Posterior cingulate gyrus (tissue), 11 donors: ENCODE measurements at places on chromosomes 2 and 18.

- no peak for DNase-seq
Measured at GRCh38 chr18:78914249-78914935, 65.2 kb upstream of the SALL3 start.

DNA sequence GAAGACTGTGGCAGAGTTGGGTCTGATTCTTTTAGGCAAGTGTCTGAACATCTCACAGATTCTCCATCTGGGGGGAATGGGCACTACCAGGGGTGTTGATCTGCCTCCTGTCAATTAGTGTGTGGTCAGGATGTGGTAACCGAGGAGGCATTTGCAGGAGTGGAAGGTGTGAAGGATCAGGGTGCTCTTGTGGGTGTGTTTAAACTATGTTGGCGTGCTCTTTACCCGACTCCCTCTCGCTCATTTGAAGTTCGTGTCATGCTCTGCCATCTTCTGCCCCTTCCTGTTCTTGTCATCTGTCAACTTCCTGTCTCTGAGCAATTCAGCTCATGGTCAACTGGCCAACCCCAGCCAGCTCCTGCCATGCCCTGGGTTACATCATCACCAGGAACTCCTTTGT is 107.9 kb downstream of the RTN4 start:
- no peak for DNase-seq

DNA sequence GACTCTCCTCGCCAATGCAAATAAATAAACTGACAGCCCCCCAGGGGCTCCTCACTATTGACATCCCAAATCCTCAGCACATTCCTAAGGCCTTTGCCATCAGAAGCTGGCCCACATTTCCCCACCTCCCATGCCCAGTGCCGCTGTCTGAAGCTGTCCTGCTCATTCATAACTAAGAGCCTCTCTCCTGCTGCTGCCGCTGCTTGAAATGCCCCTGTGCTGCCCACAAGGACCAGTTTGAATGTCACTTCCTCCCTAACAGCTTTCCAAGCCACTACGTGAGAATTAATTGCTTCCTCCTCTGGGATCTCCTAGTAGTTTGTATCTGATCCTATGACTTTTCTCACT is 151.6 kb upstream of the CAPN13 start:
- no peak for DNase-seq

- no peak for DNase-seq
Measured at GRCh38 chr2:197357986-197358385, 47.4 kb upstream of the ANKRD44 start.

GRCh38 chr2:40346535-40347354 is 105.1 kb downstream of the SLC8A1 start:
- no peak for DNase-seq

GRCh38 chr2:140851258-140851981 is 1279.4 kb downstream of the LRP1B start:
- DNase-seq = no peak

- DNase-seq = no peak
Measured at GRCh38 chr18:70454704-70455322, 166.0 kb downstream of the SOCS6 start.

DNA sequence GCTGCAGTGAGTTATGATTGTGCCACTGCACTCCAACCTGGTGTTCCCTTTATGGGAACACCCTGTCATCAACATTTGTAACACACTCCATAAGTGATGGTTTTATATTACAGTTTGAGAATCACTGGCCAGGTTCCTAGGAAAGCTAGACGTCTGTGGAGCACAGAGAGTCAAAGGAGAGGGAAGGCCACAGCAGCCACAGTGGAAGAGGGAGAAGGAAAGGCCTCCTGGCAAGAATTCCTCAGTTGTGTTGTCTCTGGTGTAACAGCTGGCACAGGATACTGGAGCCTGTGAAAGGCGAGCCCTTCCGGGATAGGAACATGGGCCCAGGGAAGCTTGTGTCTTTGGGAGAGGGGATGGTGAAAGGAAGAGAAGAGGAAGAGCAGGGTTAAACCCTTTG is 360.5 kb upstream of the PIK3C3 start:
- no peak for DNase-seq

DNA sequence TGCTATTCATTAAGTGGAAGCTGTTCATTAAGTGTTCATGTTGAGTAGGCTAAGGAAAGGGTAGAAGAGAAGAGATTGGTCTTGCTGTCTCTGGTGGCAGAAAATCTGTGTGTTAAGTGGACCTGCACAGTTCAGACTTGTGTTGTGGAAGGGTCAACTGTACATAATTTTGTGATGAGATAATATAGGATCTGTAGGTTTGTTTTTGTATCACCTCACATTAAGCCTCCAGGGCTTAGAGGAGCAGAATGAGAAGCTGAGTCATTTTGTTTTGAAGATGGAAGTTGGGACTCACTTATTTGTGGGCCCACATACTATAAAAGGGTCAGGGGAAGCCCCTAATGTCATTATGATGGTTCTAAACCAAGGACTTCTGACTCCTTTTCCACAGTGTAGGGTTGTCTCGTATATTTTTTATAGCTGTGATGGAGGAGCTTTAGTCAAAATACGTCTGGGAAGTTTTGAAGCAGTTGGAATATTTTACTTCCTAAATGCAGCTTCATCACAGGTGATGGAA is 18.2 kb downstream of the PMS1 start:
- DNase-seq = no peak

- DNase-seq = no peak
Measured at GRCh38 chr2:60490848-60491247, 62.6 kb downstream of the BCL11A start.

- no peak for DNase-seq
Measured at GRCh38 chr2:172307800-172308199, 119.6 kb upstream of the ITGA6 start.

- DNase-seq = no peak
Measured at GRCh38 chr2:38613126-38613848, 10.6 kb upstream of the HNRNPLL start.

DNA sequence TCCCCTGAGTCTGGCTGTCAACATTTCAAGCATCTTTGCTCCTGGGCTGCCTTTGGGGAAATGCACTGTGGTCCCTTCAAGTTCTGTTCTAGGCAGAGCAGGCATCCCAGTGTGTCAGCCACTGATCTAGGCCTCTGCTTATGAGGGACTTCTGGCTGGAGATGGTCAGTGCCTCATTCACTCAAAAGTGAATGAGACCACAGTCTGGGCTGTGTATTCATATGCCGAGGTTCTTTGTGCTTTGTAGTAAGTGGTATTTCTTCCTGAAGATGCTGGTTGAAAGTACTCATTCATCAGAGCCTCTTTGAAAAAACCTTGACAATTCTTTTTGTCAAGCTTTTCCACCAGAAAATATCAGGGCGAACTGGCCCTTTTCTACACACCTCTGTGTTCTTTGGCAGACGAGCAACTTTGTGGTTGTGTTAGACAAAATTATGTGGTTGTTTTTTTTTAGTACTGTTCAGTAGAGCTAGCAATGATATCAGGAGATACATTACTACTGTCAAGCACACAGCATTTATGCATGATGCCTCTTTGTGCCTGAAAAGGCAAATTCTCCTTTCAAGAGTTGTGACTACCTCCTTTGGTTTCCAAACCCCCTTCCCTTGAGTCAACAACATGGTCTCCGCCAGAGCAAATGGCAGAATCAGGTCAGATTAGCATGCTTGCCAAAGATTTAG is 510.9 kb upstream of the NRP2 start:
- DNase-seq = no peak

DNA sequence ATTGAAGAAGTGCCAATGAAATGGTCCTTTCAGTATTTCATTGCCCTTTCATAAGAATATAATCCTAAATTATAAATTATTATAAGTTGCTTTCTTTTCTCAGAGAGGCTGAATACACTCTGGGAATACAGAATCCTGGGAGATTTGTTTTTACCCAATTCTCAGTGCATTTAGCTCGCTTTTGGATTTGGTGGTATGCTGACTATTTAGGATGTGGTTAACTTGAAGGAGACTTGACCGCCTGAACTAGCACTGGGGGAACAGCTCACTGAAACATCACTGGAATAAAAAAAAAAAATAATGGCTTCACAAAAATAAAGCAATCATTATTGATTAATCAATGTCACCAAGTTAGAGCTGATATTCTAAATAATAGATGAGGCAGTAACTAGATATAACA is 10.2 kb downstream of the TNFAIP6 start:
- no peak for DNase-seq

GRCh38 chr2:178484245-178485041 is 4.2 kb downstream of the PLEKHA3 start:
- no peak for DNase-seq

- peak; percentile 60 for DNase-seq
Measured at GRCh38 chr2:200469708-200470211, 40.1 kb downstream of the KCTD18 start.

- DNase-seq = no peak
Measured at GRCh38 chr2:118049816-118050140, 35.9 kb upstream of the CCDC93 start.

- no peak for DNase-seq
Measured at GRCh38 chr2:105442056-105442455, 43.2 kb upstream of the FHL2 start.

GRCh38 chr2:136117391-136117841 is 533 bp downstream of the CXCR4 start:
- DNase-seq = peak; percentile 49

- DNase-seq = no peak
Measured at GRCh38 chr2:237929979-237930378, 36.8 kb upstream of the UBE2F start.

DNA sequence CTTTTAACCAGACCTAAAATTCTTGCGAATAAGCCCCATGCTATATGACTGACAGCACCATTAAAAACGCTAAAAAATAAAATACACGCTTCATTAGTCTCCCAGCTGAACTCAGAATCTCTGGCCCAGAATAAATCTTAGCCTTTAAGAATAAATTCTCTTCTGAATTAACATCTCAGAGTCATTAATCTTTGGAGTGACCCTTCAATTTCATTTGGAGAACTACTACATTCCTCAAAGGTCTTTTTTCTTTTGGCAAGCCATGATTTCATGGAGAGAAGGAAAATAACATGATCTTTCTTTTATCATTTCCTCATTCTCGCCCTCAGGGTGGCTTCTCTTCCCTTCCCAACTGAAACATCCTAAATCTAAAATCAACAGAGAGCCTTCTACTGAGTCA is 259.0 kb downstream of the AFF3 start:
- DNase-seq = no peak

- DNase-seq = no peak
Measured at GRCh38 chr2:6074089-6074643, 382.0 kb downstream of the SOX11 start.

DNA sequence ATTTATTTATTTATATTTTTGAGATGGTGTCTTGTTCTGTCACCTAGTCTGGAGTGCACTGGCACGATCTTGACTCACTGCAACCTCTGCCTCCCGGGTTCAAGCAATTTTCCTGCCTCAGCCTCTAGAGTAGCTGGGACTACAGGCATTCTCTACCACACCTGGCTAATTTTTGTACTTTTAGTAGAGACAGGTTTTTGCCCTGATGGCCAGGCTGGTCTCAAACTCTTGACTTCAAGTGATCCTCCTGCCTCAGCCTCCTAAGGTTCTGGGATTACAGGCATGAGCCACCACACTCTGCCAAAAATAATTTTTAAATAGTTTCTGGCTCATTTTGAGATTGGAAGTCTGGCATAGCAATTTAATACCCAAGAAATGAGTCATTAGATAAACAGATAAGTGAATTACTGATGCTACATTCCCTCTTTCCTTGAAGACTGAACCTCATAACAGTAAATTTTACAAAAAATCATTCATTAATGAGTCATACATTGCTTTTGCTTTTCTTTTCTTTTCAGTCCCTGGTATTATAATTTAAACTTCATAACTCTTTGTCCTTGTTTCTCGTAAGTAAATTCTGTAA is 881.6 kb upstream of the PIK3C3 start:
- DNase-seq = no peak

DNA sequence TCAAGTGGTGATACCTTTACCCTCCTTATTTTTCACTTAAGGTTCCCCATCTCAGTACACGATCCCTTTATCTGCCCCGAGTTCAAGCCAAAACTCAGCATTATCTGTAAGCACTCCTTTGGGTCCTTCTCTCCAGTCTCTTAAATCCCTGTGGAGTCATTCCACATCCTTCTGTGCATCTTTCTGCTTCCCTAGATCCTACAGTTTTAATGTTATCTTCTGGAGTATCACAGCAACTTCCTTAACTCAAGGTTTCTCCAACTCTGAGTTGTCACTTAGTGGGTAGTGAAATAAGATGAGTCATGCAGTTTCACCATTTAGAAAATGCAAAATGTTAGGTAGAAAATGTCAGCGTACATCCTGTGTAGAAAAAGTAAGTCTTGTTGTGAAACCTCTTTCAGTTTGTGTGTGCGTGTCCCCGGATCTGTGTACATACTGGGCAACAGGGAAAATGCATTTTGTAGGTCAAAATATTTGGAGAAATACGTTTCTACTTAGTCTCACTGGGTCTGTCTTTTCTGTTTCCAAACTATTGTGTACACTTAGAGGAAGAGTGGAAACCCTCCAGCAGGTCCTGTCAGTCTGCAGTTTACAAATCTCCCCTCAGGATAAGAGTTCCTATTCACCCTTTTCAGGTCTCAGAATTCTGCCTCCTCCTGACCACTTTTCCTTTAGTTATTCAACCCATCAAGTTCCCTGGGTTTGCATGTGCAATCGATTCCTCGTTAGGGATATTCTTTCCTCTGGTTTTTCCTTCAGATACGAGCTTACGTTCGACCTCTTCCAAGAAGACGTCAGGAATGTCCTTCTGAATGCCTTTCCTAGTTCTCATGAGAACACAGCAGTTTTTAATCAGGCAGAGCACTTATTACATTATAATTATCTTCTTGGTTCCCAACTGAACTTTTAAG is 154.8 kb downstream of the TGIF1 start:
- DNase-seq = no peak

- no peak for DNase-seq
Measured at GRCh38 chr2:65309699-65310098, 82.1 kb downstream of the ACTR2 start.

DNA sequence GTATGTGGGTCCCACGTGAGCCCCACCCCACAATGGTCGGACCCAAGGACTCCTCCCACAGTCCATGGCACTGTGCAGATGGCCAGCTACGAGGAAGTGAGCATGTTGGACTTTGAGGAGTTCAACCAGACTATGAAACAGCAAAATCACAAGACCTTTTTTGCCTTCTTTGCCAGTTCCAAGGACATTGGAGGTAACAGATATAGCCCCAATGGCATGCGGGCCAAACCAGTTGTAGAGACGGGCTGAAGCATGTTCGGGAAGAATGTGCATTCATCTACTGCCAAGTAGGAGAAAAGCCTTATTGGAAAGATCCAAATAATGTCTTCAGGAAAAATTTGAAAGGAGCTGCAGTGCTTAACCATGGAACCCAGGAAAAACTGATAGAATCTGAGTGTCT is 12.6 kb downstream of the DNER start:
- no peak for DNase-seq
